T-helper 22 cell (primary cell): ENCODE measurements at places on chromosomes 3 and 15.
A peak's percentile ranks its signal among the peaks of the same experiment; 100 is the strongest.

DNA sequence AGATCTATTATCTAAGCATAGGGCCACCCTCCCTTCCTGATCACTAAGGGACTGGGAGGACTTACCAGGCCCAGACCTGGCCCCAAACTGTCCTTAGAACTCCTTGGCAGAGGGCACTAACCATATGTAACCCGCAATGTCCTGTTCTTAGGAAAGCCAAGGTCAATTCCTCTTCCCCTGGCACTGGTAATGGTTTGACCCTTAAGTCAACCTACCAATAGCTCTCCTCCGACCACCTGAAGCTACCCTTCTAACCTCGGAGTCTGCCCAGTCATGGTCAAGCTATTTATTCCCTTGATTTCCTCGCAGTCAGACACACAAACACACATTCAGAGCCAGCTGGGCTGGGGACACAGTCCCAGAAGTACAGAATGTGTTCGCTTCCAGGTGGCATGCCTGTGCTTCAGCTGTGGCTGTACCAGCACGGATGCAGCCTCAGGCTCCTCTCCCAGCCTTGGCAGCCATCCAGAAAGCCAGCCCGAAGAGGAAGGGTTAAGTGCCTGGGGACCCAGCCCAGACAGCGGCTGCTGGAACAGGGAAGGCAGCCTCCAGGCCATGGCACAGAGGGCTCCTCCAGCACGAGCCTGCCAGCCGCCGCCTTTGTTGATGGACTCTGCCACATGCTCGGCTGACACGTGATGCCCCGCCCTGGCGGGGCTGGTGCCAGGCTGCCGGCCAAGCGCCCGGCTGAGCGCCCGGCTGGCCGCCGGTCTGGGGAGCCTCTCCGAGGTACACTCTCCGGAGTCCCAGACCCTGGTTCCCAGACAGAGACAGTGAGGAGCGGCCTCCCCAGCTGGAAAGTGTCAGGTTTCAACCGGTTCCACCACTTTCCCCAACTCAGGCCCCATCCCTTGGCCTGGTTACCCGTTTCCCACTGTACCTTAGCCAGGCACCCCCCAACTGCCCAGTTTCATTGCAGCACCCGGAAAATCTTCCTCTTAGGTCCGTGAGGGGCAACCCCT is 5.5 kb downstream of the BMF start:
- DNase-seq = no peak

- DNase-seq = no peak
These were observed 26.1 kb downstream of the FAM174B start for GRCh38 chr15:92629276-92629974.

DNA sequence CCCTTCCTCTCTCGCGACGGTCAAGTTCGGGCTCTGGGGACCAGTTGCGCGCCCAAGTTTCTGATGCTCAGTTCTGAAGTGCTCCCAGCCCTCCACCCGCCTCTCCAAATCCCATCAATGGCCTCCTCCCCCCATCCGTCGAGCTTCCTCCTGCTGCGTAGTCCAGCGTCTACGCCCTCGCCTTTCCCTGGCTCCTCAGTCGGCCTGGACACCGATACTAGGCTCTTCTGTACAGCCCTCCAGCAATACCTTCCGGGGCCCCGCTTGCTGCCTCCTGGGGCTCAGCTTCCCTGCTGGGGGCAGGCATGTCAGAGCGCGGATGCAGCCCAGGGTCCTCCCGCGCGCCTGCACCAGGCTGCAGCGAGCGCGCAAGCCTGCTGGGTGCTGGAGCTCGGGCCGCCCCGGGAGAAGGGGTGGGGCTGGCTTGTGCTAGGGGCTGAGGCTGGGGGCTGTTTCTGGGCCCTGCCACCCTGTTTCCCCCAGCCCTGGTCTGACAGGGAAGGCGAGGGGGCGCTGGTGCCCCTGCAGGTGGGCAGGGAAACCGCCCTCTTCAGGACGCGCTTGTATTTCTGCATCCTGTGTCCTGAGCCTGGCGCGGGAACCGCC is 353.3 kb upstream of the SUCLG2 start:
- peak; percentile 0 for DNase-seq

- no peak for DNase-seq
These were observed 169.7 kb upstream of the AGTR1 start for GRCh38 chr3:148528024-148528423.

DNA sequence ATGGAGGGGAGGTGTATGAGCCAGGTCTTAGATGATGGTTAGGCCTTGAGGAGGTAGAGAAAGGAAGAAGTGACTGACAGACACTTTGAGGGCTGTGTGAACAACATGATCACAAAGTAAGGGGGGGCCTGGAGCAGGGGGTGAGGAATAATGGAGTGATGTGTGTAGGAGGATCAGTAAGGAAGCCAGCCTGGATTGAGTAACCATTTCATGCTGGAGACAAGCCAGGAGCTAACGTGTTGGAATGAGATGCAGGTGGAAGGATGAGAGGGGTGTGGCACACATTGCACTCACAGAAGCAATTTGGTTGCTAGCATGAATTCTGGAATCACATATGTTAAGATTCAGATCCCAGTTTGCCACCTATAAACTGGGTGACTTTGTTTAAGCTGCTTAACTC is 65.5 kb downstream of the BBX start:
- no peak for DNase-seq

- DNase-seq = no peak
These were observed 5.5 kb downstream of the ADAMTSL3 start for GRCh38 chr15:83659417-83659812.

- DNase-seq = no peak
These were observed 26.2 kb downstream of the PDE8A start for GRCh38 chr15:85007741-85008397.

GRCh38 chr3:112334691-112335433 is 1.9 kb downstream of the CD200 start:
- DNase-seq = no peak

DNA sequence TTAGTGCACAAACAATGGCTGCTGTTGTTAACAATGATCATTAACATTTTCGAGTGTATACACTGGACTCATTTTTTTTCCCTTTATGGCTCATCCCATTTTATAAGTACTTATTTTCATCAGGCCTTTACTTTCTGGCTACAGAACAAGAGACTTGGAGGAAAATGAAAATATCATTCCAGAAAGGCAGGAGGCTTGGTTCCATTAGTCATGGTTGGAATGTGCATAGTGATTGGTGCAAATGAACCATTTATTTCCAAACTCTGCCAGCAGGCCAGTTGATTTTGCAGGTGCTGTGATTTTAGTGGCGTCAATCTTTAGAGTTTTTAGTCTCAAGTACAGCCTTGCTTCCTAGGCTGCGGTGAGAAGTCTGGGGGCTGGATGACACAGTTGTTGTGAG is 151.8 kb downstream of the ITPR1 start:
- no peak for DNase-seq

- DNase-seq = no peak
These were observed 35.5 kb upstream of the CGNL1 start for GRCh38 chr15:57340682-57341259.

DNA sequence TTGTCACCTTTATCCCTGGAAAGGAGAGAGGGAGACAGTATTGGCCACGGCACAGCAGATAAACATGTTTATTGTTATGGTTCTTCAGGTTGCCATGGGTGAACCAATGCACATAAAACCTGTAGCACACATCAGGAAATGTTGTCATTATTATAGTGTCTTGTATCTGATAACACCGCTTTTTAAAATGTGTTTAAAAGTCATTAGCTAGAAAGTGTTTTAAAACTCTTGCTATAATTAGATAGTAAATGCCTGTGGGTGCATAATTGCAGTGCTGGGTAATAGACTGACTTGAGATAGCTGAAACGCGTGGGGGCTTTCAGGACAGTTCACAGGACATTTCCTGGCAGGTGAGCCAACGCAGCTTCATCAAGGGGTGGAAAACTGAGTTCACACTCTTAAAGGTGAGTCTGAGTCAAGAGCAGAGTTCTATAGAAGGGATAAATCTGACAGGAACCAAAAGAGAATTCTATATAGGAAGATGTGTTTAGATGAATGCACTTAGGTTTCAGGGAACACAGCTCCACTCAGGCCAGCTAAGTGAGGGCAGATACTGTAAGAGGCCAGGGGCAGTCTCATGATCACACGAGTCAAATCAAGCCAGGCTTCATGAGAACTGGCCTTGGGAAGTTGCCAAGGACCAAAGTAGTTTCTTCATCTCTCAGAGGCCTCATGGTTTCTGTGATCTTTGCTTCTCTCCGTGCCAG is 35.6 kb upstream of the PPP4R2 start:
- DNase-seq = no peak

GRCh38 chr3:111277226-111277625 is 205.6 kb downstream of the NECTIN3 start:
- no peak for DNase-seq

DNA sequence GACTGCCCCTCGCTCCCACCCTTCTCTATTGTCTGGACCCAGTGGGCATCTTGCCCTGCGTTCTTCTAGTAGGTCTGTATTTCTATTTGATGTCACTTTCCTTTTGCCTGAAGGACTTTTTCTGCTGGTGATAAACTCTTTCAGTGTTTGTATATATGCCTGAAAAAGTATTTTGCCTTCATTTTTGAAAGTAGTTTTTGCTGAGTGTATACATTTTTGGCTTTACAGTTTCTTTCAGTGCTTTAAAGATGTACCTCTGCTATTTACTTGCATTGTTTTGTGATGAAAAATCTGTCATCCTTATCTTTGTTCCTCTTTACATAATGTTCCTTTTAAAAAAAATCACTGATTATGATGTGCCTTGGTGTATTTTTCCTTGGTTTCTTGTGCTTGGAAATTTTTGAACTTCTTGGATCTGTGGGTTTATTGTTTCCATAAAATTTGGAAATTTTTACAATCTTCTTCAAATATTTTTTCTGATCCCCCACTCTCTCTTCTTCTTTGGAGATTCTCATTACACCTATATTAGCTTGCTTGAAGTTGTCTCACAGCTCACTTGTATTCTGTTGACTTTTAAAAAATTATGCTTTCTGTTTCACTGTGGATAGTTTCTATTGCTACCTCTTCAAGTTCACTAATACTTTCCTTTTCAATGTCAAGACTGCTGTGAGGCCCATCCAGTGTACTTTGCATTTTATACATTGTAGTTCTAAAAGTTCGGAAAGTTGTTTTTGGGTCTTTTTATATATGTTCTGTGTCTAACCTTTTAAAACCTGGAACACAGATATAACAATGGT is 67.8 kb downstream of the RGMA start:
- DNase-seq = no peak

GRCh38 chr3:58755150-58755549 is 88.6 kb upstream of the FAM3D start:
- DNase-seq = no peak

DNA sequence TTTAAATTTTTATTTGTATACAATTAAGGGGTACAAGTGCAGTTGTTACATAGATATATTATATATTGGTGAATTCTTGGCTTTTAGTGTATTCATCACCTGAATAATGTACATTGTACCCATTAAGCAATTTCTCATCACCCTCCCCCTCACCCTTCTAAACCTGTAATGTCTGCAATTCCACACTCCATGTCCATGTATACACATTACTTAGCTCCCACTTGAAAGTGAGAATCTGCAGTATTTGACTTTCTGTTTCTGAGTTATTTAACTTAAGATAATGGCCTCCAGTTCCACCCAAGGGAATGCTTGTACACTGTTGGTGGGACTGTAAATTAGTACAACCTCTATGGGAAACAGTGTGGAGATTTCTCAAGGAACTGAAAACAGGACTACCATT is 383.2 kb upstream of the KCNMB2 start:
- DNase-seq = no peak

DNA sequence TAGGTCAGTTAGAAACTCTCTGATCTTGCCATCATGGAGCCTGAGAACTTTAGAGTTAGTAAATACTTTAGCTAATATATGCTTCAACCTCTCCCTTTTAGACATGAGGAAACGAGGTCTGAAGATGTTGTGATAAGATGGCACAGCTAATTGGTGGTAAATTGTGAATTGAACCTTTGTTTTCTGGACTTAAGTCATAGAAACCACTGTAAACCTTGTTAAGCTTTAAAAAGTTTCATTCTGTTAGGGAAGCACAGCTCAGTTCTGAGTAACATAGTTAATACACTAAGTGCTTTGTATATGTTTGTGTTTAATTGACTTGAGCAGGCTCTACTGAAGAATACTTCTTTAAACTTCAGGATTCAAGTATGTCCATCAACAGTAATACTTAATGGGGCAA is 108.6 kb downstream of the AKAP13 start:
- DNase-seq = no peak

DNA sequence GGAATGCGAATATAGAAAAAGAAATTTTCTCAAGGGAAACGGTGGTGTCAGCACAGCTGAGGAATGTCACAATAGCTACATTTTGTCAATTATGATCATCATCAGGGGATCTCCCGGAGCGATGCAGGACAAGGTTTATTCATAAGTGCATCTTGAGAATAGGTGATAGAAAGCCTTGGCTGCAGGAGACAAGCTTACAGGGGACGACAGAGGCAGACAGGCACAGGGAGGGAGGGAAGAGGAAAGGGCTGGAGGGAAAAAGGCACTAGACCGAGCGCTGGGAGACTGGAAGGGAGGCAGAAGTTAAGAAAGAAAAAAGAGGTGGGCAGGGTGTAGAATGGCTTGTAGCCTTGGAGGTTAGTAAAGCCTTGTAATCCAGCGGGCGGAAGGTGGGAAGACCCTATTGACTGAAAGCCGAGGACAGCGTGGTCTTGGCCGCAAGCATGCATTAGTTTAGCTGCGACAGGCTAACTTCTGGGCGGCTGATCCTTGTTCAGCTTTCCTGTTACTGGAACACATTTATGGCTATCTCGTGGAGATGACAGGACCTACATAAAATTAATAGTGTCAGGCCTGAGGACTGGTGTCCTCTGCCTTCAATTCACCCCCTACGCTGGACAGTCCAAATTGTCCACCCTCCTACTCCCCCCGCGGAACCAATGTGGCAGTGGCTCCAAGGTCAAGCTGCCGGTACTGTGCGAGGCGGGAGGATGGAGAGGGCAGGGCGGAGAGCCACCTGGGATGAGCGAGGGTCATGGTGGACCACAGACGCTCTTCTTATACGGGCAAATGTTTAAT is 1.4 kb upstream of the NECTIN3 start:
- DNase-seq = no peak

DNA sequence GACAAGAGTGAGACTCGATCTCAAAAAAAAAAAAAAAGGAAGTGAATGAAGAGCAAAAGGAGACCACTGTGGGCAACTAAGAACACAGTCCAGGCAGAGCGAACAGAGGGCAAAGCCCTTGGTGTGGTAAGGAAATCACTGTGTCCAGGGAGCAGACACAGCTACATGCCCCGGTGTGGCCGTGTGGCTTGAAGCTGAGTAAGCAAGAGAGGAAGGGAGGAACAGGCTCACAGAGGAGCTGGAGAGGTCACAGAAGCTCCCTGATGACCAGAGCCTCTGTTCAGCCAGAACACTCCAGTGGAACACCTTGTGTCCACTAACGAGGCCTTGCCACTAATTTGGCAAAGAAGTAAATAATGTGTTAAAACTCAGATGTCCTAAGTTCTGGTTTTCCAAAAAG is 60.6 kb upstream of the GATA2 start:
- no peak for DNase-seq

DNA sequence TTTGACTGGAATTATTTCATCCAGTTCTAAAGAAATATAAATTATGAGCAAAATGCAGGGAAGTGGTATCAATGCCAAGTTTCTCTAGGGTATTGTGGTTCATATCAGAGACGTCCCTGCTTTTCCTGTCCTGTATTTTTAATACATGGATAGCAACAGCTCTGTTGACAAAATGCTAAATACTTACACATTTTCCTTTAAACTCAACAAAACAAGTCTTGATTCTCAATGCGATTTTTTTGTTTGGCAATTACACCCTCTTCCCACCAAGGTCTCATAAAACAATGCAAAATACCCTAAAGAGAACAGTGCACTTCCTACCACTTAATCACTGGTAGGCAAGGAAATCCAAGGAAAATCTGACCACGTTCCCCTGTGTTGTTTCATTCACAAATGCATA is 120.0 kb downstream of the DUT start:
- DNase-seq = no peak
